ENCODE measurements at places on chromosomes 5 and 9. TPM values are rescaled to one million over a fixed set of nuclear protein-coding genes. Genes with fewer than 3 reads are reported as not detected.

CXXC5 gene
- polyA plus RNA-seq, result 63.3 TPM

CSF2 gene
- not detected for polyA plus RNA-seq

DNA sequence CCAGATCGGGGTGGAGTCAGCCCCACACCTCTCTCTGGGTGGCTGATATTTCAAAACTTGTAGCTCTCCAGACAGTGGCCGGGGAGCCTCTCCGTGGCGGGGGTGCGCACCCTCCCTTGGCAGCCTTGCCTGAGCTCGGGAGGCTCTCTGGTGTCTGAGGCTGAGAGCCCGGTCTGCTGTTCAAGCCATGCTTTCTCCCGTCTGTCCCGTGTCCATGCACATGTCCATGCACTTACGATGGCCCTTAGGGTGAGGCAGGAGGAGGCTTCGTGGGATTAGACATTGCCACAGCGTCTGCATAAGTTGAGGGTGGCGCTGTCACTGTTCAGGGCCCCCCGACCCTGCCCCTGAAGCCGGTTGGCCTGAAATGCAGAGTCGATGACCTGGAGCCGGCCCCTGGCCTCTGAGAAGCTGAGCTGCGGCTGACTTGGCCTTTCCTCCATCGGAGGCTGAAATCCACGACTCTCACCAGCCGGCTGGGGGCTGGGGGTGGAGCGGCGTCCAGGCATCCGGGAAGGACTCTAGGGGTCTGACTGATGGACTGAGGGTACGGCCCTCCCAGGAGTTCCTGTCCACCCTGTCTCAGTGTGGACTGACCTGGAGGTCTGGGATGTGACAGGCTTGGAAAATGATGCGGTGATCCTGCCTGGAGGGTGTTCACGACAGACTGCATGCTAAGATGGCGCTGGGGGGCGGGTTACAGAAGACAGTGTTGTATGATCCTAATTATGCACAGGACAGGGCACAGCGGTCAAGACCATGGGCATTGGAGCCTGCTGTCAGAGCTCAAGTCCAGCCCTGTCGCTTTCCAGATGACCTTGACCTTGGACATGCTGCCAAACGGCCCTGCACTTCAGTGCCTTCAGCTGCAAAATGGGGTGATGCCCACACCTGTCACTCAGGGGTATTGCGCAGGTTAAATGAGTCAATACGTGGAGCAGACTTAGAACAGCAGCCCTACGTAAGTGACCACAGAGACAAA is 18.3 kb upstream of the SLC2A6 start:
- DNase-seq, result no peak

C5orf52 gene
- not detected for polyA plus RNA-seq

GRCh38 chr5:65084795-65085515 is 316.2 kb downstream of the CWC27 start:
- DNase-seq, result no peak

- no peak for DNase-seq
These were observed 173.6 kb downstream of the DEPDC1B start for GRCh38 chr5:60526336-60526875.

GRCh38 chr5:143297756-143298155 is 105.7 kb downstream of the NR3C1 start:
- DNase-seq, result no peak

TNFSF8 gene
- not detected for polyA plus RNA-seq

DNA sequence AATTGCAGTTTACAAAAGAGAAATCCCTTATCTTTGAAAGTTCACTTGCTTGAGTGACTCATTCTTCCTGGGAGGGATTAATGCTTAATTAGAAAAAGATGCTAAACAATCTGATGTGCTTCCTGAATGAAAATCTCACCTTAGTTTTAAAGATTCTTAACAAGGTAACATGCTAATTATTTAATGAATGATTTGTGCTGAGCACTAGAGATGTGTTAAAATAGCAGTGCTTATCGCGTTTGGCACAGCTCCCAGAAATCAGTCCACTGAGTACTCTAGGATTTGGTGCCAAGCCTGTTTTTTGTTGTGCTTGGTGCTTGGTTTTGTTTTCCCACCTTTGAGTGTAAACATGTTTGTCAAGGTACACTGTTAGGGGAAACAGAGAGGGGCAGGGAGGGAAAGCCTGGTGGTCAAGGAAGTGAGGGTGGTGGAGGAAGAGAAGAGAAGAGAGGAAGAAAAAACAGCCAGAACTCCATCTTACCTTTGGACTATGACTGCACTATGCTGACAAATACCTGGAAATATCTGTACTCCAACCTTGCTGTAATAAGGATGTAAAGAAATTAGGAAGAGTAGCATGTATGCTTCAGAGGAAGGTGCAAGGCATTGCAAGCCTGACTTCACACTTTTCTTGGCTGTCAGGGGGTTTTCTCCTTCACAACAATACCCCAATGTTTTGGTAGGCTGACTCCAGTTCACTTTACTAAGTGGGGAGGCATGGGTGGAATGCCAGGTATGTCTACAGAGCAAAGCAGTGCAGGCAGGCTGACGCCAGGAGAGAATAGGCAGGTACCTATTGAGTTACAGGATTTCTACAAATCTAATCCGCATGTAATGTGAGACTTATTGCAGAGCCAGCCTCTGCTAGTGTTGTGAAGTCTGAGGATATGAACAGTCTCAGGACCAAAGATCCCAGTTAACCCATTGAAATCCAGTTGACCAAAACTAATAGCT is 157.2 kb upstream of the ISL1 start:
- peak; percentile 94 for DNase-seq

LCN2 gene
- 2.0 TPM for polyA plus RNA-seq

- DNase-seq, result no peak
These were observed 62.7 kb downstream of the PCSK5 start for GRCh38 chr9:75953218-75953617.

GRCh38 chr5:151952238-151952637 is 27.6 kb upstream of the GLRA1 start:
- DNase-seq, result no peak

GRCh38 chr5:94440015-94440414 is 178.4 kb downstream of the KIAA0825 start:
- no peak for DNase-seq

CCDC69 gene
- 2.7 TPM for polyA plus RNA-seq

DNA sequence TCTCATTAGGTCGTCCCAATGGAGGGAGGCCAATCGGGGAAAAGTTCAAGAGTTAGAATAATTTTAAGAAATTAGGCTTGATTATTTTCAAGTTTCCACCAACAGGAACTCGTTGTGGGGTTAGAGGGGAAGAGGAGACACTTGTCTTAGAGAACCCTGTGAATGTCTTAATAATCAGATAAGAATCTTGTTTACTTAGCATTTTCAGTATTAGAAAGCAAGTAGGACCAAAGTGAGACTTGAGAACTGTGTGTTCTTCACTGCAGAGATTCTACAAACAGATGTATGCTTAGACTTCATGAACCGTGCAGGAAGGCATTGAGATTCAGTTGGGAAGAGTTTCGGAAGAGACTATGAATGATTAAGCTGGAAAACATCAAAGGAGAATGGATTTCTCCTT is 69.0 kb upstream of the HMHB1 start:
- no peak for DNase-seq

DNA sequence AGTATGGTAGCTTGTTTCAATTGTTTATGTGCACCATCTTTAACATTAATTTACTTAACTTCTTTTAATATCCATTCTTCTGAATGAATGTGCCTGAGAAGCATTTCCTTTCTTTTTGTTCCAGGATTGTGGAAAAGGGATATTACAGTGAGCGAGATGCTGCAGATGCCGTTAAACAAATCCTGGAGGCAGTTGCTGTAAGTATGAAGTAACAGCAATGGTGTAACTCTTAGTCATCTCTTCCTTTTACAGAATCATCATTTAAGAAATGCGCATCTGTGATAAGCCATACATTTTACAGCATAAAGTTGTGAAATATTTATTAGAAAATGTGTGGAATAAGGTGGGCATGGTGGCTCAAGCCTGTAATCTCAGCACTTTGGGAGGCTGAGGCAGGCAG is 117.7 kb downstream of the STARD4 start:
- DNase-seq, result no peak

GRCh38 chr5:97929383-97929782 is 746.3 kb upstream of the RIOK2 start:
- no peak for DNase-seq

PCDHB16 gene
- polyA plus RNA-seq, result 0.73 TPM

SLC6A19 gene
- polyA plus RNA-seq, result not detected

DELE1 gene
- 26.9 TPM for polyA plus RNA-seq

- no peak for DNase-seq
These were observed 8.7 kb downstream of the IGIP start for GRCh38 chr5:140134277-140134935.

PLAC8L1 gene
- polyA plus RNA-seq, result 2.0 TPM

DNA sequence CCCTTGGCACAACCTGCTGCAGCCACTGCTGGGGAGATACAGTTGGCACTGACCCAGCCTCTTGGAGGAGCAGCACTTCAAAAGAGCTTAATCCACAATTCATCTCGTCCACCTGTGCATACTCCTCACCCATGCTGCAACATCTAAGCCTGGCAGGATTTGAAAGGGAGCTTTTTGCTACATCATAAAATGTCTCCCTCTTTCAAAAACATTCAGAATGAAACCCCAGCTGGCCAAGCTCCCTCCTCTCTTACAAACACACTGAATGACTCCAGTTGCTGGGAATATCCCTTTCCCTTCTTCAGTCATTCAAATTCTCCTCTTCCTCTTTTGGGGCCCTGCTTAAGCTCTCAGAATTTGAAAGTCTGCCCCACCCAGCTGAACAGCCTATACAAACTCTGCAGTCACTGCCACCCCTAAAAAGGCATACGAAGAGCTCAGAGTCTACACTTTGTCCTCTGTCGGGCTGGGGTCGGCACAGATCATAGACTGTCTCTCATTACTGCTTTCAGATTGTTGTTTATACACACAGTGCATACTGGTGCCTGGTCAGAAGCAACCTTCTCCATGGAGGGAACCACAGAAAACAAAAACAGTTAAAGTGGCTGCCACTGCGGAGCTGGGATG is 8.8 kb upstream of the C5orf15 start:
- DNase-seq, result no peak

HTR4 gene
- not detected for polyA plus RNA-seq

DNA sequence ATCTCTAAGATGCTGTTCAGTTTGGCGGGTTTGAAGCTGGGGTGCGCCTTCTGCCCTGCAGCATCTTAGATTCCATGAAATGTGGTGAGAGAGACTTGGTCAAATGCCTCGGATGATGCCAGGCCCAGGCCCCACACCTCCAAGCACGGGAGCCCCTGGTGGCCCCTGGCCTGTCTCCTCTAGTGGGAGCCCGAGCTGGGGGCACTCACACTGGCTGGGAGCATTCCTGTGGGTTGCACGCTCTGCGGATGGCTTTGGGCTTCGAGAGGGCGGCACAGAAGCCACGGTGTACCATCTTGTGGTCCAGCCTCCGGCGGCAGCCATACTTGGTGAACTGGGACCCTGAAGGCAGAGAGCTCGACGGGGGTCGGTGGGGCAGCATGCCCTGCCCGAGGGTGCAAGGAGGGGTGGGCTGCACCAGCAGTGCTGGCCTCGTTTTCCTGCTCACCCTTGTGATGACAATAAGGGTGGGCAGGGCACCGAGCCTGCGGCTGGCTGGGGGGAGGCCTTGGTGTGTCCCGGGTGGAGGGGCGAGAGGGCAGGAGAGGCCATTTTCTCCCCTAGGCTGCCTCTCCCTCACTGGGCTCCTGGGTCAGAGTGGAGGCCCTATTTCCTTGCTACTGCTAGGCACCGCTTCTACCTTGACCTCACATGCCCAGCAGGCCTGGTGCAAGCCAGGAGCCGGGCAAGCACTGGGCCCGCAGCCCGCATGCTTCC is 65.8 kb downstream of the ZNF354C start:
- DNase-seq, result no peak

- DNase-seq, result peak; percentile 52
These were observed 11.0 kb downstream of the CCDC152 start for GRCh38 chr5:42767491-42768105.

OTP gene
- polyA plus RNA-seq, result not detected

GRCh38 chr5:11928909-11929308 is 24.7 kb upstream of the CTNND2 start:
- no peak for DNase-seq

GRCh38 chr9:99449726-99450125 is 227.6 kb downstream of the SEC61B start:
- no peak for DNase-seq

All from GM23338 (cell line).